ENCODE measurements at places on chromosomes 5 and 9.

DNA sequence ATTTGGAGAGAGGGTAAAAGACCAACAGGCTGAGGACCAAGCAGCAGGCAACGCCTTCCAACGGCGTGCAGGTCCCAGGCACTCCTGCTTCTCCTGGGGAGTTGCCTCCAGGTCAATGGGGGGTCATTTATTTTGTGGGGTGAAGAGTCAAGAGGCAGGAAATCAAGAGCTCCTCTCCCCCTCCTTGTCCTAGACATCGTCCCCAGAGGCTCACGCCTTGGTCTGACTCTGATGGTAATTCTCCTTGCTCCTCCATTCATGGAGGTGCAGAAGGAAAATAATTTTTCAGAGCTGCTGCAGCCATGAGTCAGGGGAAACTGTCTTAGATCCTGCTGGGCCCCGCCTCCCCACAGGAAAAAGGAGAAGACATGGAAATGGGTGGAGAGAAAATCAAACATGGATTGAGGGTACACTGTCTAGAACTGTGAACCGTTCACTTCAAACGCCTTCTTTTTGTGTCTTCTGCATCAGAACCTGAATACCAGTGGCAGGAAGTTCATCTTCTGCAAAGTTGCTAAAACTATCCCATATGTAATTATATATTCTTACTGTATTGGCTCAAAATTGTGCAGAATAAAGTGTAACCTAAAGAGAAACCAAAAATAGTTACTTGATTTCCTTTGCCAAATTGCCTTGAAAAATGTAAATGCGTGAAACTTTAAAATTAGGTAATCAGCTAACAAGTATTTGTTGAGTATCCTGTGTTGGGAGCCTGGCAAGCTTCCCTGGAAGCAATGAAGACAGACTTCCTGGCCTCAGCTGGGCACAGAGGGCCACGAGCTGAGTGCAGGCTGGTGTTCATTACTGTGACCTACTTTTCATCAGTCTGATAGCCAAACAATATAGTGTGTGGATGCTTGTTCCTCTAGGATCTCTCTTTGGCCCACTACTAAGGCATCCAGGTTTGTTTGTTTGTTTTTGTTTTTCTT is 142.0 kb downstream of the CMYA5 start:
- no peak for DNase-seq

DNA sequence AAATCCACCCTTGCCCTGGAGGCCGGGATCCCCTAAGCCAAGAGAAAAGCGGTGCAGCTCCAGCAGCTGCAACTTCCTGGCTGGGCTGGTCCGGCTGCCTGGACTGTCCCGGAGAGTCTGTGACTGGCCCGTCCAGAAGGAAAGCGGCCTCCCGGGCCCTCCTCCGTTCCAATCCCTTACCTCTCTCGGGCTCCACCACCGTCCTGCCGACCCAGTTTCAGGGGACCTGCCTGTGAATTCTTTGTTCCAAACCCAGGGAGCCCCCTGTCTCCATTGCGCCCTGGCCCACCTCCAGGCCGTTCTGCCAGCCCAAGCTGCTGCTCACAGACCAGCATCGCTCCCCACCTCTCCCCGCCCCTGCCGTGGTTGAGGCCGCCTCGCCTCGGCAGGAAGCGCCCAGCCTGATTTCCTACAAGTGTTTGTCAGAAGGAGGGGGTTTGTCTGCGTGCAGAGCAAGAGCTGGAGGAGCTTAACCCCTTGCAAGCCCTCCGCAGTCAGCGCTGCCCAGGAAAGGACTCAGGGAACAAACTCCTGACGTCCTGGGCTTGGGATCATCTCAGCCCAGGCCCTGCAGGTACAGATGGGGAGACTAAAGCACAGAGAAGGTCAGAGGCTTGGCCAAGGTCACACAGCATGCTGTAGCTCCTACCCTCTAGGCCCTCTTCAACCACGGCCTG is at the start of gene AKNA:
AKNA (minus strand) TSS at position 303 of the 677 bp plus-strand sequence. CDS start 6,649 bp downstream, outside the sequence.
- DNase-seq = peak; percentile 71

- DNase-seq = no peak
Measured at GRCh38 chr9:113532809-113533190, 69.3 kb downstream of the RGS3 start.

GRCh38 chr5:7955476-7955875 is 86.5 kb downstream of the MTRR start:
- no peak for DNase-seq

DNA sequence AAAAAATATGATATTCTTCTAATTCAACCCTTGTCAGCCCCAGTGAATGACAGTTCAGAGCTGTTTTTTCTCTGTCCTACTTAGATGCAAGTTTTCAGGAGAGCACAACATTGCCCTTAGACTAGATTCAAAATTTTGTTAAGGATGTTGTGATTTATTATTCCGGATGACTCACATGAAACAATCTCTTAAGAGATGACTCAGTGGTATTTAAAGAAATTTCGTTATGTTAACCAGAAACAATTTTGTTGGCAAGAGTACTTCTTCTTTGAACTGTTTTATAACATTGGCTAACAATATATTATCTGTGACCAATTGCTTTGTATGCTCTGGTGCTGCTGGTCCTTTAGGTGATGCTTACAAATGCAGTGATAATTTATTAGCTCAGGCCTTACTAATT is 132.0 kb downstream of the IZUMO3 start:
- no peak for DNase-seq

DNA sequence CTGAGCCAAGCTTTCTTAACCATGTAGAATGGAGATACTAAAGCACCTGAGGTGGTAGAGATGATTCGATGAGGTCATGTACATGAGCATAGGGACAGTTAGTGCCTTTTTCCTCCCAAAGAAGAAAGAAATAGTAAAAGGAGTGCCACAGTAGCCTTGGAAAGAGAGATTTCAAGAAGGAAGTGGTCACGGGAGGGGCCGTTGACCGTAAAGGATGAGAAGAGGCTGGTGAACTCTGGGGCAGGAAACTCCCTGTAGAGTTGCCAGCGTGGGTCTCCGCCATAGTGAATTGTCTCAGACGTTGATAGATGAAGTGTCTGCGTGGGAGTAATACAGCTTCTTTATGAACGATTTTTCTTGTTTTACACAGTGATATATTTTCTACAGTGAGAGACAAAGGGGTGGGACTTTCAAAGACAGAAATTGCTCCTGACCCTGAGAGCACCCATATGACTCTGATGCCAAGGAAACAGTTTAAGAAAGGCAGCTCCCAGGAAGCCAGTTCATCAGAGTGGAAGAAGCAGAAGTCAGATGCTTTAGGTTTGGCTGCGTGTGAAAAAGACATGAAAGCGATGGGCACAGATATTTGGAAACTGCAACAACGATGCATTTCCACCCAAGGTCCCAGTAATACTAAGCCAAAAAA is 41.3 kb downstream of the UGCG start:
- no peak for DNase-seq

DNA sequence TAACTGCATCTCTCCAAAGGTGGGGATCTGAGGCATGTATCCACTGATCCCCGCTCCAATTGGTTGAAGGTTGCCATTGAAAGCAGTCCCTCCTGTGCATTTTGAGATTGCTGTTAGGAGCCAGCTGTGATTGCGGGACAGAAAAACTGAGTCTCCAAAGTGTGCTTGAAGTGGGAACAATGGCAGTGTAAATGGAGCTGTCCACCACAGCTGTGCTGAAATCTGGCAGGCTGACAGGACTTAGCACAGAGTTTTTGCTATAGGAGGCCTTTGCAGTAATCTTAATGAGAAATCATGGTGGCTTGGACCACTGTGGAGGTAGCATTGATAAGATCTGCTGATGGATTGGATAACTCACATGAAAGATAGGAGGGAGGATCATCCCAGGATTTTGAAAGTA is 3.3 kb downstream of the RNF20 start:
- no peak for DNase-seq

DNA sequence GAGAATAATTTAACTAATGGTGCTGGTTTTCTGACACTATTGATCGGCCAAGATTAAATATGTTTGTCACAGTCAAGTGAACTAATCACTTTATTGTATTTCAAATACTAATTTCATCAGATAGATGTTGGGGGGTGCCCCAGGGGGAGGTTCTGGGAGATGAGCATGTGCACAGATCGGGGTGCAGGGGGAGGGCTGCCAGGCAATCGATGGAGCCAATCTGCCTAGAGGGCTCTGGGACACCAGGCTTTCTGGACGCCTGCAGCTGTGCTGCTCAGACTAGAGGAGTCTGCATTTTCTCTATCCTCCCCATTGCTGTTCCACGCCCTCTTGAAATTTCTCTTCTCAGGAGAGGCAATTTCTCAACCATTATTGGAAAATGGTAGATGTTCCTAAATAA is 100.0 kb upstream of the ALDH1B1 start:
- no peak for DNase-seq

DNA sequence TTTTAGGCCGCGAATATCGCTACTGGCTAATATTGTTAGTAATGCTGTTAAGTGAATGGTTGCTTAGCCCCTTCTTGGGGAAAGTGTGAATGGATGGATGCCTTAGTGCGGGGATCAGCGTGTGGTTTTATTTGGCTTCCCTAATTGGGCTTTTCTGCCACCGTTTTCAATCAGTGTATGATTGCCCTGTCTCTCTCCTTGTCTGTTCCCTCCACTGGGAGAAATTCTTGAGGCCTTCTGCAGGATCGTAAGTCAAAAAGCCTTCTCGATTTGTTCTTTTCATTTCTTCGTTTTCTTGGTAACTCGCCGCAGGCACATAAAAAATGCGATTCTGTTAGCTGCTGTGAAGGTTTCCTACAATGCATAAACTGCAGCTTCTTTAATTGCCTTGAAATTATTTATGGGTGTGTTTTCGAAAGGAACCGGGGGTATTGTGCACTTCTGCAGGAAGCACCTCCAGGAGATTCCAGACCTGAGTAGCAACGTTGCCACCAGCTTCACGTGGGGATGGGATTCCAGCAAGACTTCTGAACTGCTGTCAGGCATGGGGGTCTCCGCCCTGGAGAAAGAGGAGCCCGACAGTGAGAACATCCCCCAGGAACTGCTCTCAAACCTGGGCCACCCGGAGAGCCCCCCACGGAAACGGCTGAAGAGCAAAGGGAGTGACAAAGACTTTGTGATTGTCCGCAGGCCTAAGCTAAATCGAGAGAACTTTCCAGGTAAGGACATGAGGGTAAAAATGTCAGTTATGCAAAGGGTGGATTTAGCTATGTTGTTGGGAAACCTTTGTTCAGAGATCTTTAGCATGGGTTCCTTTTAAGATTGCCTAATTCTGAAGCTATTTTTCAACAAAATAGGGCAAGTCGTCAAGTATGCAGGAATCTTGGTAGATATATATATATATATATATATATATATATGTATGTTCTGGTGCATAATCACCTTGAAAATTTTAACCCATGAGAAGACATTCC is 700 bp downstream of the SKP2 start:
- DNase-seq = no peak

DNA sequence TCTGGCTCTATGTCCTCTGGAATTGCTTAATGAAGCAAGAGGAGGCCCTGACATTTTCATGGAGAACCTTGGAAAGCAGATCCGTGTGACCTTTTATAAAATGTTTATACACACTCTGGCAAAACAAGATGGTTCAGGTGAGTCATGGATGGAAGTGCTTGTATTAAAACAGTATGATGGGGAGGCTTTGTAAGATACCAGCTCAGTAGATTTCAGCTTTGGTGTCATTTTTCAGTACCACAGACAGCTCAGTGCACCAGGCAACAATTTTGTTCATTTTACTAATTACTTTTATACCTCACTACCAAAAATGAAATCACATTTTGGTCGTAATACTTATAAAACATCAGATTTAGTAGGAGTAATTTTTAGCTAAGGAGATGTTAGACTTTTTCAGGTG is 5.2 kb downstream of the KCNN2 start:
- DNase-seq = no peak

GRCh38 chr9:95167998-95168397 is 149.5 kb downstream of the FANCC start:
- peak; percentile 32 for DNase-seq

- no peak for DNase-seq
Measured at GRCh38 chr9:113989017-113989713, 88.9 kb downstream of the AMBP start.

DNA sequence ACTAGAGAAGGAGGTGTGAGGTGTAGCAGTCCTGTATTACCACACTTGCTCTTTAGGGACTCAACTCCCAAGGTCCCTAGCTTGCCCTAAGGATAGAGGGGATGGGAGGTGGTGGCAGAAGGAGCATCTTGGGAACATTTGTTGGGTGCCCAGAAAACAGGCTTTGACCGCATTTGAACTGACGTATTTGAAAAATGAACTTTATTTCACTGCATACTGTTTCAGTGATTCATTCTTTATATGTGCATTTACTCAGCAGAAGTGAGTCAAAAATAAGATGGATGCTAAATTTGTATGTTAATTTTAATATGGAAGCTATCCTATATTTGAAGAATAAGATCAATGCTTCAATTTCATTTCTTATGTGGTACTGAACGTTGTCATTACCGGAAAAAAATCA is 18.7 kb downstream of the DMRT3 start:
- DNase-seq = no peak

DNA sequence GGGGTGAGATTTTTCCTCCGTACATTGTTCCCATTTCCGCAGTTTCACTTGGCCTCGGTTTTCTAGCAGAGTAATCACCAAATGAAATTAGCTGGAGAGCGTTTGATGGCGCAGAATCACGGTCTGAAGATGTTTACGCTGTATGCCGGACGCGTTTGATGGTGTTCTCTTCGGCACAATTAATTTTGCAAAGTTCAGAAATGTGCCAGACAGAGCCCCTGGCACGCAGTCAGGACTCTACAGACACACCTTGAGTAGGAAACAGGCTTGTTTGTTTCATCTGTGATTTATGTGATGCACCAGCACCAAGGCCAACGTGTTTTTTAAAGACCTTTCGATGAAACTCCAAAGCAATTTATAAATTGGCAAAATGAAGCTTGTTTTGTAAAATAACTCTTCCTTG is 863 bp upstream of the LIFR start:
- no peak for DNase-seq

DNA sequence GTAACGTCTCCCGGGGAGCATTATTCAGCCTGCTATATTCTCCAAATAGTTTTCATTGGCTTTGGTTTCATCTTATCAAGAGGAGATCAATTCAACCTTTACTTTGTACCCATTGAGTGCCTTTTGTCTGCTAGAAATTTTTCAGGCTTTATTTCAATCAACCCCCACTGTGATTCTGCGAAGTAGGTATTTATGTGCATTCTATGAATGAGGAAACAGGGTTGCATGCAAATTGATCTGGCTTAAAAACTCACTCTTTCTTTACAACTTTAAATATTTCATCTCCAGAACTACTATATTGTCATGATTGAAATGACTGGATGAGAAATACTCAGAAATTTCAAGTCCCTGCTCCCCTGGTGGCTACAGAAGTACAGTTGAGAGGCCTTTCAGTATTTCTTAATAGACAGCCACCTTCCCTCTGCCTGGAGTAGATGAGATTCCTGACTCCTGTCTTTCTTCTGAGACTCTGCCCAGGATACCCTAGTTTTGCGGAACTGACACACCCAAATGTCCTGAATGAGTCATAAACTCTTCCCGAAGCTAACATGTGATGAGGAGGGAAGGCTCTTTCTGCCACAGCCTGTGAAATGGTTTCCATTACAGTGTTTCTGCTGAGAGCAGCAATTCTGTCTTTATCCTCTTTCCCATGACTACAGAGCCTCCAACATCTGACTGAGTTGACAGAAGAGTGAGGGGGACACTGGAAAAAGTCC is 52.6 kb upstream of the TNC start:
- DNase-seq = no peak

- DNase-seq = no peak
Measured at GRCh38 chr5:65141493-65141892, 340.2 kb downstream of the ADAMTS6 start.
